HT1080 (cell line): ENCODE measurements at places on chromosomes 16 and 17. TPM values are rescaled to one million over a fixed set of nuclear protein-coding genes. Genes with fewer than 3 reads are reported as not detected.

DNA sequence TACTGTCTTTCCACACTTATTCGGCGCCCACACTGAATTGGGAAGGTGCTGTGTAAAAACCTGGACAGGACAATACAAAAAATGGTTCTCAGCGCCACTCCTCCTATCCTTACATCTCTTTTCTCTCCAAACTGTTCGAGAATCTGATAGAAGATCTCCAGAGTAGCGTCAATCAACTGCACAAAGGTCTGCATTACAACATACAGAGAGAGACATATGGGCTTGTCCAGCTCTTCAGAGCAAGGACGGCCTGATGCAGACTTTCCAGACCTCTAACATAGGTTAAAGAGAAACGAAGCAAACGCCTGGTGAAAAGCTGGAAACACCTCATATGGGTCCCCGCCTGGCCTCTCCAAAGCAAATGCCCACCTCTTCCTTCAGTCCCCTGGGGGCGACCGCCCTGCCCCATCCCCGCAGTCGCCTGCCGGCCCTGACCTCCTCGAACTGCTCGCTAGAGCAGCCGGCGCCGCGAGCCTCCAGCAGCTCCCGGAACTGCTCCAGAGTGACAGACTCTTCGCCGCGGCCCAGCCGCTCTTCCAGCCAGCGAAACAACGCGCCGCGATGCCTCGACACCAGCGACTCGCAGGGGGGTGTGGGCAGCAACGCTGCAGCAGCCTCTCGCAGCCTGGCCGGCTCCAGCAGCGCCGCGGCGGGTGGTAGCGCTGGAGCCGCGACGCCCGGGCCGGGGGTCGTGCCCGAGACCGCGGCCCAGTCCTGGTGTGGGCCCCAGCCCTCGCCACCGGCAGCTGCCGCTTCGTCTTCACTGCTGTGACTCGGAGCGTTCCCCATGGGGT is 526 bp downstream of the ZZEF1 start:
- DNase-seq, result no peak

- DNase-seq, result no peak
These were observed at the start of gene RNF112 for GRCh38 chr17:19410875-19411620. Gene RNF112, plus strand, starts transcription at chr17:19411232. Its CDS starts 177 bp downstream, at chr17:19411409.

- no peak for DNase-seq
These were observed 6.0 kb downstream of the ST3GAL2 start for GRCh38 chr16:70432723-70433457.

KIF18B gene
- 13.1 and 15.9 TPM in 2 replicates for total RNA-seq

- DNase-seq, result no peak
These were observed 57.0 kb downstream of the NSRP1 start for GRCh38 chr17:30173649-30174048.

CMTM2 gene
- not detected in 2 replicates for total RNA-seq
